Caudate nucleus (tissue), 63 donors: ENCODE measurements at places on chromosomes 2 and 18.

DNA sequence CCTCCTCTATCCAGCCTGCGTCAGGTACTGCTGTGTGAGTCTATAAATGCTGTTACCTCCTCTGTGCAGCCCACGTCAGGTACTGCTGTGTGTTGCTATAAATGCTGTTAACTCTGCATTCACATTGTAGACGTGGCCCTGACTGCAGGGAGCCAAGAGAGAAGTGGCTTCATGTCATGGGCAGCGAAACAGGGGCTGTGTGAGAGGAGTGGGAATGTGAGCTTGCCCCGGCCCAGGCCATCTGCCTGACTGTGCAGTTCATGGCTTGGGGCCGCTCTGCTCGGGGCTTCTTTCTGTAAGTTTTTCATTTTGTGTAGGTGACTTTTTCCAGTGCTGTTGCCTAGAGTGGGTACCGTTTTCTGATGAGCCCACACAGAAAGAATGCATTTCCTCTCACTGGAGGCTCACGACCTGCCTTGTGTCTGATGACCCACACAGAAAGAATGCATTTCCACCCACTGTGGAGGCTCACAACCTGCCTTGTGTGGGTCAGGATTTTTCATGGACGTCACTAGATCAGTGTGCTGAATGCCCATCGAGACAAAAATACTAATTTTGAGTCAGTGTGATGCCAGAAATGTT, 104.5 kb downstream of the SNTG2 start:
- no peak for DNase-seq

DNA sequence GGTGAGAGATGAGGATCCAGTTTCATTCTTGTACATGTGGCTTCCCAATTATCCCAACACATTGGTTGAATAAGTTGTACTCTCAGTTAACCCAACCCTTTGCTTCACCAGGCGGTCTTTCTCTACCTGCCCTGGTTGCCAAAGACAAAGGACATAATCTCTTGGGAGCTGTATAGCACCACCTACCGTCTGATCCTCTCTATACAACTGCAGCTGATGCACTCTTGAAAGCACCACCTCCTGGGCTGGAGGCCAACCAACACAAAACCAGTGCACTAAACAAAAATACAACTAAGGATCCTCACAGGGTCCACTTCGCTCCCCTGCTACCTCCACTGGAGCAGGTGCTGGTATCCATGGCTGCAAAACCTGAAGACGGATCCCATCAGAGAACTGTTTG, 473.6 kb upstream of the NRXN1 start:
- DNase-seq: no peak

DNA sequence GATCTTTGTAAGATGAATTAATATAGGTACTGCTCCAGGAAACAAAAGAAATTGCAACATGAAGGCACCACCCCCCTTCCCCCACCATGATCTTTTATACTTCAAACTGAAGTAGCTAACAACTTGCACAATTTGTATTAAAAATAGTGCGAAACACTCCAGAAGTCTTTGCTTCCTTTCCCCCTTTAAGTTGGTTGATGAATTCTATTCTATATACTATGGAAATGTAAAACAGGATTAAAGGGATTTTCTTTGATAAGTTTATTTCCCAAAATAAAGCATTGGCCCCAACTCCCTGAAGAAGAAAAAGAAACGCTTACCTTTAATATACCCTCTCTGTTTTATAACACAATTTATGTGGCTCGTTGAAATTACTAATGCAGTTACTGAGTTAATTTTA, 227.1 kb downstream of the ARHGAP15 start:
- no peak for DNase-seq

- no peak for DNase-seq
Measured at GRCh38 chr2:177287814-177288213, 23.3 kb upstream of the NFE2L2 start.

GRCh38 chr2:238854699-238855229, 6.9 kb downstream of the TWIST2 start:
- DNase-seq: no peak

DNA sequence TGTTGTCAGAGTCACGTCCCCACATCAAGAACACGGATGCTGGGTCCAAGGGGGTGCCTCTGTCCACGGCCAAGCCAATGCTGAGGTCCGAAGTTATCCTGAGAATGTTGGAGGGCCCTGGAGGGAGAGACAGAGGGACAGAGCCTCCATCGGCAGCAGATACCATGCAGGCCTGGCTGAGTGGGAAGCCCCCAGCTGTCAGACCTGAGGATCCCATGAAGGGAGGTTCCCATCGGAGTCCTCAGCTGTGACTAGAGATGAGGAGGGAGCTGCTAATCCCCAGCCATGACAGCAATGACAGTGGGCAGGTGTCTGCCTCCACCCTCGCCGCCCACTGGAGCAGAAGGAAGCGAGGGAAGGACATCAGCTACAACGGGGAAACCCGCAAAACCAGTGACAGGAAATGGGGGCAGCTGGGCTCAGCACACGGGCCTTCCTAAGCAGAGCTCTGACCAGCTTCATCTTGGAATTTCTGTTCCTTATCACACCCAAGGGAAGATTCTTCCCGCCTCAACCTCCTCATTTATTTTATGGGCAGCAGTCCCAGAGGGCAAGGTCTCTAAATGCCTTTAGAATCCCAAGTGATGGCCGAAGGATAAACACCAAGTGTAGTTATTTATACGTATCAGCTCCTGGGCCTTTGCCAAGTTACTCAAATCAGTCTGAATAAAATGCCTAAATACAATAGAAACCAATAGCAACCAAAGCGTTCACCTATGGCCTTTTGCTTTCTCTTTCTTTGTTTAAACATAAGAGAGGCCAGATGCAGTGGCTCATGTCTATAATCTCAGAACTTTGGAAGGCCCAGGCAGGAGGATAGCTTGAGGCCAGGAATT, 32.2 kb downstream of the FAM178B start:
- DNase-seq: no peak

- DNase-seq: no peak
Measured at GRCh38 chr2:215841175-215841816, 172.1 kb downstream of the MREG start.

DNA sequence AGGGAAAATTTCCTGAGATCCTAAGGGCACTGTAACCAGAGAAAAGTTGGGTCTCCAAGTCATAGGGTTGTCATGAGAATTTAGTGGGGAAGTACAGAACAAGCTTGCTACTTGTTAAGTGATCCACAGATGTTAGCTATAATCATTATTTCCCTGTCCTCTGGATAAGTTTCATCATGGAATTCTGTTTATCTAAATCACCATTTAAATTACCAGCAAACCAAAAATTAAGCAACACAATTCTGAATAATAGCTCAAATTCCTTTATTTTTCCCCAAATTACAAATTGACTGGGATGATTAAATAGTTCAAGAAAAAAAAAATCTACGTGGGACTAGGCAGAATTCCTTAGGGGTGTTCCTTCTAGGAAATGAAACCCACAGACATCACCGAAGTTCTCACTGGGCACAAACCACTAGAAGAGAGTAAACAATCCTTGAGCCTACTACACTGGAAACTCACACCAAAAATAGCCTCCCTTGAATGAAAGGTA, 159.5 kb downstream of the COL6A3 start:
- no peak for DNase-seq
